ENCODE measurements at places on chromosomes 6 and 20.

DNA sequence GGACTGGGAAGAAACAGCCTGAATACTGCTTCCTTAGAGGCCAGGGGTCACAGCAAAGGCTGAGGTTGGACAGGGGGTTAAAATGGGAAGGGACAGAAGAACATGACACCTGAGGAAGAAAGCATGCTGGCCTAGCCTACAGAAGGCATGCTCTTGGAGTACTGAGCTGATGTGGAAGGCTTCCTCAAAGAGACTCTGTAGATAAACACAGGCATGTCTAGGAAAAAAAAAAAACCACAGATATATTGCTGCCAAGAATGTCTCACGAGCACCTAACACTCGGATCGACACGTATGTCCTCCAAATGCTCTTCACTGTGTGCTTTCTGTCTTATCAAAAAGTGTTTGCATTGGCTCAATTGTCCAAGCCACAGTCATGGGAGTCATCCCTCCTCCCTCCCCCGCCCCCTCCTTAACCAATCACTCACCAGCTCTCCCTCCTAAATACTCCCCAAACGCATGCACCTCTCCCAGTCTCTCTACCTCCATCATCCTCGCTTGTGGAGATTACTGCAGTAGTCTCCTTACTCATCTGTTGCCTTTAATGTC is 101.1 kb upstream of the LRFN2 start:
- no peak for DNase-seq

DNA sequence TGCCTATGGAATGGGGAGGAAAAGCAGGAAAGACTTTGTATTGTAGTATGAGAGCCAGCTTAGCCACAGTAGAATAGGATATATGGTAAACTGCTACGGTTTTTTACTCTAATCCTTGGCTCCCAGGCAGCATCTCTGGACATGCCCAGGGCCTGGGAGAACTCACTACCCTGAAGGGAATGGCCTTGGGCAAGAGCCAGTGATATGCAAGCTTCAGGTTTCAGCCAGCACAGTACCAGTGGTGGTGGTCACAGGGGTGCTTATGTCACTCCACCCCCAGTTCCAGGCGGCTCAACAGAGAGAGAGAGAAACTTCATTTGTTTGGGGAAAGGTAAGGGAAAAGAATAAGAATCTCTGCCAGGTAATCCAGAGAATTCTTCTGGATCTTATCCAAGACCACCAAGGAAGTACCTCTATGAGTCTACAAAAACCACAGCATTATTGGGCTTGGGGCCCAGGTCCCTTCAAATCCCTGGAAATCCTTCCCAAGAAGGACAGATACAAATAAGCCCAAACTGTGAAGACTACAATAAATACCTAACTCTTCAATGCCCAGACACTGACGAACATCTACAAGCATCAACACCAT is 121.2 kb downstream of the THBS2 start:
- DNase-seq: no peak

DNA sequence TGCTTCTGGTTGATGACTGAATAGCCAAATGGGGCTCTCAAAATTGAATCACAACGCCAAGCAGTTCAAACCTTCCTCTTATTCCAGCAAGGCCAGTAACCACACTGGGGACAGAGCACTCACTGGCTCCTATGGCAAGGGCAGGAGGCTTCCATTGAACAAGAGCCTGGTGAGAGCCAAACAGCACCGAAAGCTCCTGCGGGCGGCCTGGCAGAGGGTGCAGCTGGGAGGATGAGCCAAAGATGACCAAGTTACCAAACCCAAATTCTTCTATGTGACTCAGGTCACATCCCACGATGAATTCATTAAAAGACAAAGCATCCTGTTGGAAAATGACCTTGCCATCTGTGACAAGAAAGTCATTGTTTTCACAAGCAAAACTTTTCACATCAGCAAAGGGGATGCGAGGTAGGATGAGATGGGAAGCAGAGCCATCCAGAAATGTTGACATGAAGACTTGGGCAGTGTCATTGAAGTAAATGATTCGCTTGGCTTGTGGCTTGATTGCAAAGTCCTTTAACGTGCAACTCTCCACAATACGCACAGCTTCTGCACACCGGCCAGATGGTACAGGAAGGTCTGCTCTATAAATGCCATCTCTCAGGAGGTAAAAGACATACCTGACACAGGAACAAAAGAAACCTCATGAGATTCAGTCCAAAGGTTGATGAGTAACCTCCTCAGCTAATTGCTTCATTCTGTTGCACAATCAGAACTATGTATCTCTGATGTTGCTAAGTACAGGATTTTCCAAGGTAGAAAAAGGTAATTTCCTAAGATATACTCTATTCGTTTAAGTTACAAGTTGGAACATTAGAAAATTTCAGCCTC is 36.3 kb downstream of the ROS1 start:
- no peak for DNase-seq

DNA sequence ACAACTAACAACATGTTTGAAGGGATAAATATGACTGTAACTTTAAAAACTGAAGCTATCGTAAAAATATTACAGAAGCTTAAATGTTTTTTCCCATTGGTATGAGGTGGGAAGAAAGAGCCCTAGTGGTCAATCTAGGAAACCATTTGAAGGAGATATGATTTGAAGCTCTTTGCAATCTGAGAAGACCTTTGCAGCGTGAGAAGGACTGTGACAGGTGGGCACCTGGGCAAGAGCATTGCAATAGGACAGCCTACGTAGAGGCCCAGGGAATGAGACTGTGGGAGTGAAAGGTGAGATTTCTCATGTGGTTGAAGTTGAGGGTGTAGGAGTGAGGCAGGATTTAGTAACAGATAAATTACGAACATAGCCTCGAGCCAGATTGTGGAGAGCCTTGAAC is 108.0 kb upstream of the PDE7B start:
- no peak for DNase-seq

DNA sequence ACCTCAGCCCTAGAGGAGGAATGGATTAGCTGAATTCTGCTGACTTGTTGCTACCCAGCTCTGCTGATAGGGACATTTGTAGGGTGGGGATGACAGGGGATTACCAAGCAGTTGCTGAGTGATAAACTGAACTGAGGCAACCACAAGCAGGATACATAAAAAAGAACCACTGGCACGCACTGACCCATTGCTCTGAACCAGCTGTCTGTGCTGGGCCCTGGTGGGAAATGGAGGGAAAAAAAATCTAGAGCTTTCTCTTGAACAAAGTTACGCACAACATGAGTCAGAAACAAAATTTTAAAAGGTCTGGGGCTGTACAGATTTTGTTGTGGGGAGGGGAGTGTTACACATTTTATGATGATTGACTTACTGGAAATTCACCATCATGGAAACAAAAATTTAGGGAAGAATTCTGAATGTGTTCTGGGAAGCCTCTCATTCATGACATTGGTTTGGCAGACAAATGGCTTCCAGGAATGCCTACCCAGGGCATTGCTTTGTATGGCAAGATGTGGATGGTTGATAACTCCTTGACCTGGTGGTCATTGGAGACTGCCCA is 37.7 kb downstream of the FOXO3 start:
- DNase-seq: no peak

Measured in D721Med (cell line).